Right lobe of liver (tissue), 6 donors: ENCODE measurements at places on chromosomes 5 and 9.

DNA sequence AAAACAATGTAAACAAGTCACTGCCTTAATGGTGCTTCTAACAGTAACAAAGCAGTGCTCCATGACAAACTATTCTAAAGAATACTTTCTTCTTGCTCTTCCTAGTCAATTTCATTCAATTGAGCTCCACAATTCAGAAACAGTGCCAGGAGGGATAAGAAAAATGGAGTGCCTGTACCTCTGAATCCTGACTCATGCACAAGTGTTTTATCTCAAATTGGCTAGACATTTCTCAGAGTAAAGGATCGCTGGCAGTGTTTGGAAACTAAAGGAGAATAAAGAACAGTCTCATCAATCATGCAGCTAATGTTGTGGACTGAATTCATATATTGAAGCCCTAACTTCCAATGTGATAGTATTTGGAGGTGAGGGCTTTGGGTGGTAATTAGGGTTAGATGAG is 27.6 kb downstream of the SLC25A51 start:
- H3K36me3 ChIP-seq = no peaks in the 10 kb centered on the region
- H3K27ac ChIP-seq = no peak overlapping the region
- H3K4me1 ChIP-seq = no peaks in the 10 kb centered on the region
- no peaks in the 10 kb centered on the region for H3K27me3 ChIP-seq
- H3K4me3 ChIP-seq = no peak overlapping the region

- H3K36me3 ChIP-seq = no peaks in the 10 kb centered on the region
- no peak overlapping the region for H3K4me3 ChIP-seq
- H3K27me3 ChIP-seq = no peaks in the 10 kb centered on the region
- H3K4me1 ChIP-seq = no peaks in the 10 kb centered on the region
- no peak for DNase-seq
Measured at GRCh38 chr5:120361941-120362340, 102.2 kb upstream of the PRR16 start.

DNA sequence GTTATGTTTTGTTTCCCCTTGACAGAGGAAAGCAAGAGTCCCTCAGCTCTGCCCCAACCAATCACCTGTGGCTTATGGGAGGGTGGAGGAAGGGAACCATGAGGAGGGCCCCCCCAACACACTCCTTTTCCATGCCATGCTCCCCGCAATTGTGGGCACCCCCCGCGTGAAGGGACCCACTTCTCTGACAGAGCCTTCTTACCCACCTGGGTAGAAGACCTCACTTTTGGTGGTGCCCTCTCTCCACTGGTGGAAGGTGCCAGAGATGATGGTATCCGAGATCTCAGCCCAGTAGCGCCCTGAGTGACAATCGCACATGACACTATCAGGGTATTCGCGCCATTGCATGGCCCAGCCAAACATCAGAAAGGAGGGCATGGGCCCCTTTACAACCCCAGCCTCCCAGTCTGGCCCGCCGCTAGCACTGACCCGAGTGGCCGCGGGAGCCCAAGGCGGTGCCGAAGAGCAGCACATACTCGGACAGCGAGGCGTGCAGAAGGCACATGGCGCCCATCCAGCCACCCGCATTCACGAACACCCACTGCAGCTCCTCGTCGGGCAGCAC is 714 bp downstream of the SIGMAR1 start:
- H3K36me3 ChIP-seq = no peaks in the 10 kb centered on the region
- peaks cover 42% of the 10 kb centered on the region for H3K4me1 ChIP-seq
- no peak for DNase-seq
- peak overlapping the region; percentile 36 for H3K27ac ChIP-seq

DNA sequence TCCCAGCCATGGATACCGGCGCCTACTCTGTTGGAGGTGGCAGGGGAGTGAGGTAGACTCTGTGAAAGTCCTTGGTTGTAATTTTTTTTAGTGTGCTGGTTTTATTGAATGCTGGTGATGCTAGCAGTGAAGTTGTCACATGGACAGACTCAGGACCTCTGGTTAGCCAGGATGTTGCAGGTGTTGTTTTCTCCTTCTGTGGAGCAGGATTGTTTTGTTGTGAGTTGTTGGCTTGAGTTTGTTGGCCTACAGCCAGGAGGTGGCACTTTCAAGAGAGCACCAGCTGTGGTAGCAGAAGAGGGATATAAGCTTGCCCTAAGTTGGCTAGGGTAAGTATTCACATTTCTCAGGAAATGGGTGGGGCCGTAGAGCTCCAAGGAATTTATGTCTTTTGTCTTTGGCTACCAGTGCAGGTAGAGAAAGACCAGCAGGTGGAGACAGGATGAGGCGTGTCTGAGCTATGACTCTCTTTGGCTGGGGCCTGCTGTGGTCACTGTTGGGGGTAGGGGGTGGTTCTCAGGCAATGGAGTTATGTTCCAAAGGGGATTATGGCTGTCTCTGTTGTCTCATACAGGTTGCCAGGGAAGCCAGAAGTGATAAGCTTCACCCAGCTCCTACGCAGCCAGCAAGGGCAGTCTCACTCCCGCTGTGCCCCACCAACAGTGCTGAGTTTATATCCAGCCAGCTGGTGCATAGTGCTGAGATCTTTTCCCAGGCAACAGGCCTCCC is 248.7 kb downstream of the TAF11L14 start:
- H3K27me3 ChIP-seq = no peaks in the 10 kb centered on the region
- no peak overlapping the region for H3K27ac ChIP-seq
- H3K4me1 ChIP-seq = no peaks in the 10 kb centered on the region
- no peak overlapping the region for H3K4me3 ChIP-seq
- H3K36me3 ChIP-seq = no peaks in the 10 kb centered on the region
- DNase-seq = no peak

DNA sequence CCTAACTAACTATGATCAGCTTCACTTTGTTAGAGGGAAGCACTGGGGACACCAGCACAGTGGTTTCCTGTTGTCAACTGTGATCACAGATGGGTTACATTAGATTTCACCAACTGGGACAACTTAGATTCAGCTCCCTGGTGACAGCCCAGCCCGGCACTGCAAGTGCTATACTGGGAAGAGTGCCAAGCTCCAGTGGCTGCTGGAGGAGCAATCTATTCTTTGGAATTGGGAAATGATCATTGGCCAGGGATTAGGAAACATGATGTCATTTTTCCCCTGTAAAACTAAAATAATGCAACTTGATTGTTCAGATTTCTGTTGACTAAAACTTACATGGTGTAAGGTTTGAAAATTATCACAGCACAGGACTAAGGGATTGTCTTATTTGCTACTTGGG is 33.2 kb downstream of the PTGR1 start:
- DNase-seq = peak; percentile 70
- peaks cover 87% of the 10 kb centered on the region for H3K36me3 ChIP-seq
- H3K27ac ChIP-seq = no peak overlapping the region
- H3K4me1 ChIP-seq = no peaks in the 10 kb centered on the region

GRCh38 chr9:14030375-14031059 is 283.4 kb downstream of the NFIB start:
- H3K4me1 ChIP-seq = no peaks in the 10 kb centered on the region
- H3K4me3 ChIP-seq = no peak overlapping the region
- H3K27me3 ChIP-seq = no peaks in the 10 kb centered on the region

- H3K27me3 ChIP-seq = no peaks in the 10 kb centered on the region
- H3K27ac ChIP-seq = peak overlapping the region; percentile 30
- no peak for DNase-seq
- no peak overlapping the region for H3K4me3 ChIP-seq
- H3K36me3 ChIP-seq = no peaks in the 10 kb centered on the region
Measured at GRCh38 chr5:177547736-177548135, 6.6 kb downstream of the FAM193B start.

- H3K27ac ChIP-seq = no peak overlapping the region
- no peak for DNase-seq
- no peaks in the 10 kb centered on the region for H3K4me1 ChIP-seq
- no peaks in the 10 kb centered on the region for H3K27me3 ChIP-seq
Measured at GRCh38 chr5:72156946-72157624, 49.8 kb downstream of the MAP1B start.

DNA sequence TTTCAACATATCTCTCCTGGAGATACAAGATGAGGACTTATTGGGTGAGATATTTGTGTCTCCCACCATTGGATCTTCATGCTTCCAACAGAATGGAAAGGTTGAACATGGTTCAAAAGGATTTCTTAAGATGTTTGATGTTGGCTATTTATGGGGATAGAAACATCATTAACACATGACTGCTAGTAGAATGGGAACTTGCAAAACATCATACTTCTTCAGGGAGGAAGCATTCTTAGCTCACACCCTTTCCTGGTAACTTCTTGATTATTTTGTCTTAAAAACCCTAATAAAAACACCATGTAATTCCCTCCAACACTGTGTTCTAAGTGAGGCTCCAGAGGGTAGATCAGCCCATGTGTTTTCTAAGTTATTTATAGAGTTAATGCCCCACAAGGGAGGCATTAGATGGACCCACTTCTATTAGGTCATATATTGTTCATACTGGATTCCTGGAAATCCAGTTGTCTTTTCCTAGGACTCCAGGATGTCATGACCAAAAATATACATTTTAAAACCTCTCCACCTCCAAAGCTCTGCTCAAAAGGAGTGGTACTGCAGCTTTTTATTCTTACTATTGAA is 95.8 kb downstream of the FOXD1 start:
- H3K4me3 ChIP-seq = no peak overlapping the region
- no peaks in the 10 kb centered on the region for H3K27me3 ChIP-seq
- H3K4me1 ChIP-seq = no peaks in the 10 kb centered on the region
- DNase-seq = no peak

DNA sequence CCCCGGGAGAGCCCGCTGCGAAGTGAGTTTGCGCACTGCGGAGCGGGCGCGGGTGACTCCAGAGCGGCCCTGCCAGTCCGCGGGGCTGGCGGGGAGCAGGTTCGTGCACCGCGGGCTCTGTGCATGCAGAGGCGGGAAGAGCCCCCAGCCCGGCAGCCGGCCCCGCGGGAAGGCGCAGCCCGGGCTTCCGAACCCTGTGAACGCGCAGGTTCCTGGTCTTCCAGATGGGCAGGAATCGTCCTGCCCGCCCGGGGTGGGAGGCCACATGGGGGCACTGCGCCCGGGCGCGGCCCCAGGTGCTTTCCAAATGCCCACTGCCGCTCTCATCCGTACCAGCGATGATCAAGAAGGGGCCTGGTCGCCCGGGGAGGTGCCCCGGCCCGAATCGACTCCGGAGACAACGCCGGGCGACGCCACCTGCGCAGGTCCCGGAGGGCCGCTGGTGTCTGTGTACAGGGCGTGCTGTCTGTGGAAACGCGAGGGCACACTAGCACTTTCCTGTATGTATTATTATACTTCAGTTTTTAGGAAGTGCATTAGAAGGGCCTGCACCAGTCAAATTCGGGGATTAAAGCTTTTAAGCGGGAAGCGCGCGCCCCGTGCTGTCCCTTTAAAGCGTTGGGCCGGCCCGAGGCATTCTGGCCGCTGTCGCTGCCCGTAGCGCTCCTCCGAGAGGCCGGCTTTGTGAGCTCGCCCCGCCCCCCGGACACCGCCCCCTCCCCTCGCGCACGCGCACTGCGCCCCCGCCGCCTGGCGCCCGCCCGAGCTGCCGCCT is at the start of gene WDR5:
Gene WDR5 (plus strand): TSS at position 740 of the 775 bp plus-strand sequence. CDS start 3,796 bp downstream, outside the sequence.
- H3K27me3 ChIP-seq = no peaks in the 10 kb centered on the region
- no peaks in the 10 kb centered on the region for H3K4me1 ChIP-seq
- peaks cover 7% of the 10 kb centered on the region for H3K36me3 ChIP-seq
- peak within 1 kb of the TSS; percentile 99 for H3K4me3 ChIP-seq
- DNase-seq = peak; percentile 94

DNA sequence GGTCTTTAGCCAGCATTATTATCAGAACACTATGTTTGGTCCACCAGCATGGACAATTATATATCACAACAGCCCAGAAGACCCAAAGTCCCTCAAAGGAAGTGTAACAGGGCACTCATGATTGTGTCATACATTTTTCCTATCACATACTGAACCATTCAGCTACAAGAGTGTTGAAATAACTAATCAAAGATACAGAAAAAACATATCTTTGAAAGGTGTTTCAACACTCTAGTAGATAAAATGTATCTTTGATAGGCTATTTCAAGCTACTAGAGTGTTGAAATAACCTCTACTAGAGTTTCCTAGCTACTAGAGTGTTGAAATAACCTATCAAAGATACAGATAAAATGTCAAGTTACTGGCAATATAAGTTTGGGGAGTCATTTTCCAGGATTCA is 545.0 kb downstream of the PRR16 start:
- H3K36me3 ChIP-seq = no peaks in the 10 kb centered on the region
- H3K27ac ChIP-seq = no peak overlapping the region
- no peaks in the 10 kb centered on the region for H3K27me3 ChIP-seq
- no peaks in the 10 kb centered on the region for H3K4me1 ChIP-seq
- no peak overlapping the region for H3K4me3 ChIP-seq
